Activated CD4-positive, alpha-beta T cell treated with anti-CD3 and anti-CD28 coated beads, Interleukin-2, amount 50 U/mL, for 16 hours (primary cell): ENCODE measurements at places on chromosomes 4 and X.

DNA sequence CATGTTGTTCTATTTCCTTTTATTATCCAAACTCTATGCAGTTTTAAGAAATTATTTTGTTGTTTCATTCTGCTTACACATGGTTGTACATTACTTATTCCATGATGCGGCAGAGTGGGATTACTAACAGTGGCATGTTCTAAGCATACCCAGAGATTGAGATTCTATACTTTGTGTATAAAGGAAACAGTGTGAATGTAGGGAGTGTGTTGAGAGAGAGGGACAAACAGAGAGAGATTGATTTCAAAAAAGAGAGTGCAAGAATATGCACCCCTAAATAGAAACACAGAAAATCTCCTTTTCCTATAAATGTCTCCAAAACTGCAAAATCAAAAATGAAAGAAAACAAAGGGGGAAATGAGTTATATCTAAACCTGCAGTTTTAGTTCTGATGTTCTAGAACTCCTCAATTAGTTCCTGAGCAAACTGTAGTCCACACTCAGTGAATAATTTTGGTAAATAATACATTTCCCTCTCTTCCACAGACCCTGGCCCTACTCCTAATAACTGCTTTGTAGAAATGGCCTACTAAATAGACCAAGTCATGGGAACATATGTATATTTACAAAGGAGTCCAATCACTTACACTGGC is 31.0 kb downstream of the SLC9B1 start:
- DNase-seq: peak; percentile 20

- no peak for DNase-seq
These were observed 147.9 kb upstream of the SMAD1 start for GRCh38 chr4:145333786-145334185.

DNA sequence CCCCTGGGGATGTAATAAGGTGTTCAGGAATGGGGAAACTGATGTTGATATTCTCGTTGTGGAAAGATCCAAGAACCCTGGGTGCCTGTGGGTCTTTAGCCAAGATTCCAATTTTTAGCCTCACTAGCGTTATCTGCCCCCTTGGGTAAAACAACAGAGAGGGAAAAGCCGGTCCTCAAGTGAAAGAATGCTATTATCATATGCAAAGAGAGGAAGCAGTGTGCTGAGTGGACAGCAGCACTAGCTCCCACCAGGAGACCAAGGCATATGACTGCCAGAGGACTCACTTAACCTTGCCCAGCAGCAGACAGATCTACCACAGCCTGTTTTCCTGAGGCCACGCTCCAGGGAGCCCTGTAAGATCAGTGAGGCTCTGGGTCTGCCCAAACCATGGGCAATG is 257.9 kb upstream of the CPEB2 start:
- DNase-seq: no peak

DNA sequence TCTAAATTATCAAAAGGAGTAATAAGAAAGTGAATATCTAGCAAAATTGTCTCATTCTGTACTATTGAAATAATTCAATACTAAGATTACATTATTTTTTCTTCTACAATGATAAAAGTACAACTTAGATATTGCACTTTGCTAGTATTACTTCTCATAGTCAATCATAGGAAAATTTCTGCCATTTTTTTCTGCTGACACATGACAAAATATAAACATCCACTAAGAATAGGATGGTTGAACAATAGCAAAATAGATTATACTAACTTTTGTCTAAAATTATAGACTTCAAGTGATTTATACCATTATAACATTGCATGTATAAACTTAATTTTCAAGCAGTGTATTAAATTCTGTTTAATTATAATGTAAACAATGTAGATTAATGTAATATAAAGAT is 540.2 kb downstream of the PDHA2 start:
- no peak for DNase-seq

DNA sequence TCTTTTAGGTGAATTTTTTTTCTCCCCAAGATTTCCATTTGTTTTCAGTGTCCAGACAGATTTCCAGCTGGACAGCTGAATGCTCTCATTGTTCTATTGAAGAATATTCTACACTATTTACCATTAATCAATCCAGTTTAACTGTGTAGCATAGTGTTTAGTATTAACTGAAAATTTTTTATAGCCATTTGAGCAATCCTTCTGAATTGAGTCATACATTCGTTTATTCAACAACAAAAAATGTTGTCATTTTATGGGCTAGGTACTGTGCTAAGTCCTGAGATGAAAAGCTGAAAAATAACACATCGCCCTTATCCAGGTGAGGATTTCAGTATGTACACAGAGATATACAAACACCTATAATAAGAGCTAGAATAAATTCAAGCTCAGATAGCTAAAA is 223.3 kb downstream of the COL25A1 start:
- no peak for DNase-seq

DNA sequence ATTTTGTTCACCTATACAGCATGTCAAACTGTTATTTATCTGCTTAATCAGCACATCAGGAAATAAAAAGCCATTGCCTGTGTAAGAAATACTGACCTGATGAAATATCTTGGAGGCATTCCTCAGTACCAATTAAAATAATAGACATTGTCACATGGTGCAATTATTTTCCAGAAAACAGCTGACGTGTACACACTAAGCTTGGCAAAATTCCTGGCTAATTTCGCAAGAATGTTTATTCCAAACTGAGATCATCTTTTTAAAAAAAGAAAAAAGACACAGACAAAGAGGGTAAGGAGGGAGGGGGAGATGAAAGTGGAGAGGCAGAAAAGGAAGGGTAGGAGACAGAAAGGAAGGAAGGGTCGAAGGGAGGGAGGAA is 61.9 kb upstream of the NFKB1 start:
- no peak for DNase-seq

DNA sequence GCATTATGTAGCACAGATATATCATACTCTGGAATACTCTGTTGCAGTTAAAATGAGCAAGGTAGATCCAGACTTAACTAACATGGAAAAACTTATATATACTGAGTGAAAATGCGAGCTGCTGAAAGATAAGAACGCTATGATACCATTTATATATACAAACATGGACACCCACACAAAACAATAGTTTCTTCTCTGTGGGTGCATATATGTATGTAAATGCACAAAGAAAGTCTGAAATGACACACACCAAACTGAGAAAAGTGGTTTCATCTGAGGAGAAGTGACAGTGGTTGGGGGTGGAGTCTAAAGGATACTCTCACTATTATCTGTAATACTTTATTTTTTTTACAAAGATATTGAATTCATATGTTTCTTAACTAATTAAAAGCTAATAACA is 12.2 kb upstream of the FGF2 start:
- peak; percentile 73 for DNase-seq

GRCh38 chrX:12411831-12412230 is 273.6 kb downstream of the FRMPD4 start:
- DNase-seq: no peak

DNA sequence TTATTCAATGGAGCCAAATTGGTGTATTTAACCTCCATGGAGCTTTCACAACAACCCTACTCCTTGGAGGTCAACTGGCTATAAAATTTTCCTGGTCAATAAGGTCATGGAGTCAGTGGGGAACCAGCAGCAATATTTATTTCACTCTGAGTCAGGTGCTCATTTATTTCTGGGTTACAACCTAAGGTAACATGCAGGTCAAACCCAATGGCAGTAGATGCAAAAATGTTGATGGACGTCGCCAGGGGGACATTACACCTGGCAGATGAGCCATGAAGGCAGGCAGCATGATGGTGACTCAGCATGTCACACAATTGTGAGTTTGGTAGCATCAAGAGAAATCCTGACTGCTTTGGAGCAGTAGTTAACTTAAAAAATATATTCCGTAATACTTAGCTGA is 514.1 kb downstream of the IL15 start:
- no peak for DNase-seq

GRCh38 chr4:37872310-37872988 is 18.4 kb upstream of the TBC1D1 start:
- peak; percentile 8 for DNase-seq

- no peak for DNase-seq
These were observed 187.4 kb downstream of the TEX13C start for GRCh38 chrX:125507119-125507518.

- no peak for DNase-seq
These were observed 66.6 kb downstream of the SNX25 start for GRCh38 chr4:185276036-185276435.

DNA sequence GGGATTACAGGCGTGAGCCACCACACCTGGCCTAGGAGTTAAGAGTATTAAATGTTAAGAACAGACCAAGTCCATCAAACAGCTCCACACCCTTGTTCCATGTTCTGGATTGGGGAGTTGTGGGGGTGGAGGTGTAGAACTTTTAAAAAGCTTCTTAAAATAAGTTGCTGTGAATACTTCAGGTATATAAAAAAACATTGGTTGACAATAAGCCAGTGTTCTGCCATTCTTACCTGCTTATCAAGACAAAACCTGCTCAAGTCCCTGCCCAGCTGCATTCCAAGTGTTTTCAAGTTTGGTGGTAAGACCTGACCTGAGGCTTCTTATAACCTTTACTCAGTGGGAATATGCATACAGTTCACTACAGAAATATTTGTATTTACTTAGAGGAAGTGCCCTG is 6.4 kb downstream of the RBM3 start:
- DNase-seq: no peak

DNA sequence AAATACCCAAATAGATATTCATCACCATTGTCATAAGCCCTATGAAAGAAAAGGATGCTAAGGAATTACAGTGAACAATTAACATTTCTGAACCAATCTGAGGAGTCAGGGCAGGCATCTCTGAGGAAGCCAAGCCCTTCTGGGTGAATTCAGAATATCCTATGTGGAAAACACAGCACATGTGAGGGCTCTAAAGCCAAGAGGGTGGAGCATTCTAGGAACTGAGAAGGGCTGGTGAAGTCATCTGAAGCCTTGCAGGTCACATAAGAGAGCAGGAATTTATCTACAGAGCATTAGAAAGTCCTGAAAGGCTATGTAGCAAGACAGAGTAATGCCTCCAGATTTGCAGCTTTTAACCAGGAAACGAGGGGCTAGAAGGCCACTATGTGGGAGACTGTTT is 195.7 kb downstream of the SPATA18 start:
- no peak for DNase-seq

- DNase-seq: no peak
These were observed 524 bp upstream of the EXOSC9 start for GRCh38 chr4:121800638-121800960.

GRCh38 chr4:70613306-70614183 is 15.0 kb upstream of the ENAM start:
- no peak for DNase-seq

DNA sequence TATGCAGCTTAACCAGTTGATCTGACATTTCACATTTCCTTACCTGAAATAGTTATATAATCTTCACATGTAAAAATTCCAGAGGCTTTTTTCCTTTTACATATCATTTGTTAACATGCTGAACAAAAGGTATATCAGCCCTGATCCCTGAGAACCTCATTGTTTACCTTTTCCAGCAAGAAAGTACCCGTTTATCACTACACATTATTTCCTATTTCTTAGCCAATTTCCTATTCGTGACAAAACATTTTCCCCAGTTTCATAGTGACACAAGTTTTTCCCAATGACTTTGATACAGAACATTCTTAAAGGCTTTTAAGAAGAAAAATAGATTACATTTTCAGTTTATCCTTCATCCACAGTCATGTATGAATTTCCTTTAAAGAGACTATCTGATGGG is 86.6 kb upstream of the DKK2 start:
- DNase-seq: no peak

- no peak for DNase-seq
These were observed 136.0 kb downstream of the FNIP2 start for GRCh38 chr4:158904815-158905214.

- DNase-seq: no peak
These were observed 221.2 kb upstream of the PABPC4L start for GRCh38 chr4:134422776-134423175.

GRCh38 chr4:99808260-99808857 is 8.3 kb upstream of the DAPP1 start:
- peak; percentile 81 for DNase-seq

DNA sequence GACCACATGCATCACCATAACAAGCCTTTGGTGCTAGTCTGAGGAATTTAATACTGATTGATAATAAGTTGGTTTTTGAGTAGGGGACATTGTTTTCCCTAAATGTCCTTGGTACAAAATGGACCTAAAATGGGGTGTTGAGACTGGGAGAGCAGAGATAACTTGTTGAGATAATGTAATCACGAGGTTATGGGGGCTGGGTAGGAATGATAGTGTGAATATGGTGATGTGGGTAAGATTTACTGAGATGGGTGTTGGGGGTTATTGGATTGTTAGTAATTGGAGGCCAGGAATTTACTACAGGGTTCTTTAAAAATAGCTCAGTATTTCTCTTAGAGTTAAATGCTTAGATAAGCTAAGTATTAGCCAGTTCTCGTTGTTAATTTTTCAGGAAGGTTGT is 3.9 kb downstream of the BMP2K start:
- no peak for DNase-seq
